ENCODE measurements at places on chromosomes 1 and 21.

DNA sequence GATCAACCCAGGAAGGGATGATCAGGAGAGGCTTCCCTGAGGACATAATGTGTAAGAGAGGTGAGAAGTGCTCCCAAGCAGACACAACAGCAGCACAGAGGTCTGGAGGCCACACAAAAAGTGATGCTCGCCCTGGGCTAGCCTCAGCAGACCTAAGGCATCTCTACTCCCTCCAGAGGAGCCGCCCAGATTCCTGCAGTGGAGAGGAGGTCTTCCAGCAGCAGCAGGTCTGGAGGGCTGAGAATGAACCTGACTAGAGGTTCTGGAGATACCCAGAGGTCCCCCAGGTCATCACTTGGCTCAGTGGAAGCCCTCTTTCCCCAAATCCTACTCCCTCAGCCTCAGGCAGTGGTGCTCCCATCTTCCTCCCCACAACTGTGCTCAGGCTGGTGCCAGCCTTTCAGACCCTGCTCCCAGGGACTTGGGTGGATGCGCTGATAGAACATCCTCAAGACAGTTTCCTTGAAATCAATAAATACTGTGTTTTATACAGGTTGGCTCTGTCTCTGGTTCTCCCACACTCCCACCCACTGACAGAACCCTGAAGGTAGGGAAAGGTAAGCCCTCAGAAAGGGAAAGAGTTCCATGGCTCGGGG is 5.0 kb downstream of the GJB3 start:
- DNase-seq, result no peak

DNA sequence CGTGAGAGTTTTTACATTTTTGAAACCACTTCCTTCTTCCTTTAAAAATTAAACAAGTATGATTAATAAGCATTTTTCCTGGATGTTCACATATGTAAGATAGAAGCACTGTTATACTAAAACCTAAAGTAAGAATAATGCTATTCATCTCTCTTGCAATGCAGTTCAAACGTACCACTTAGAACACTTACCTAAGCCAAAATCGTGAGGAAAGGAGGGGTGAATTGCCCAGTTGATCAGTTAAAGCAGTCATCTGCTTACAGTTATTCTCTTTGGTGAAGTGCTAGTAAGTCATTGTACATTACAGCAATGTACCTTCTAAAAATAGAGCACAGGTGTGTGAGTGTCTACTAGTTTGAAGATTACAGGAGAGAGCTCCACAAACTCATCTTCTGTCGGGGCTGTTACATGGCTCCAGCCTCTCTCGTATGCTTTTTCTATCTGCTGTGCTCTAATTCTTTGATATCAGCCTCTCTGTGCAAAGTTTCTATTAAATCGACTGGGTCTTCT is 3.4 kb downstream of the NCAM2 start:
- DNase-seq, result no peak

GRCh38 chr1:215458562-215458961 is 108.5 kb upstream of the KCTD3 start:
- no peak for DNase-seq

GRCh38 chr1:88867743-88868521 is 23.4 kb downstream of the GTF2B start:
- DNase-seq, result no peak

DNA sequence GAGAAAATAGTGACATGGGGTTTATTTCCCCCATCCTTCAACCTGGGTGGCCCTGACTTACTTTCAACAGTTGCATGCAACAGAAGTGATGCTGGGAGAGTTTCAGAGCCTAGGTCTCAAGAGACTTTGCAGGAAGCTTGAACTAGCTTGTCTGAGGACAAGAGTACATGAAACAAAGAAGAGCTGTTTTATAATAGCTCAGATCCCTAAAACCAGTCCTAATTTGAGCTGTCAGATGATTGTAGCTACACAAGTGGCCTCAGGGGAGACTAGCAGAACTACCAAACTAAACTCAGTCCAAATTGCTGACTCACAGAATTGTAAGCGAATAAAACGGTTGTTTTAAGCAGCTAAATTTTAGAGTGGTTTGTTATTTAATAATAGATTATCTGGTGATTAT is 17.1 kb downstream of the RC3H1 start:
- peak; percentile 84 for DNase-seq

GRCh38 chr1:5597171-5597850 is 394.9 kb downstream of the NPHP4 start:
- DNase-seq, result no peak

GRCh38 chr1:165645654-165646366 is 14.8 kb downstream of the MGST3 start:
- no peak for DNase-seq

GRCh38 chr1:212271823-212272485 is 13.3 kb upstream of the PPP2R5A start:
- peak; percentile 36 for DNase-seq

DNA sequence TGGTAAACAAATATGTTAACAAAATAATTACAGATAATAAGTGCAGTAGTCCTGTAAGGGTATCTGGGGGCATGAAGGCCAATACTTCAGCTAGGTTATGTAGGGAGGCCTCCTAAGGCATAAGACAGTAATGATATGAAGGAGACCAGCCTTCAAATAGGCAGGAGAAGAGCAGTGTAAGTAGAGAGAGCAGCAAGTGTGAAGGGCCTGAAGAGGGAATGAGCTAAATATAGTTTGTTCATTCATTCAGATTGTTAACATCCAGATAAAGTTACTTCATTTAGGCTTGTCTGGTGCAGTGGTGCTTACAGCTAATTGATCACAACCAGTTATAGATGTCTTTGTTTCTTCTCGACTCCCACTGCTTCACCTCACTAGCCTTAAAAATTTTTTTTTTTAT is 71.1 kb downstream of the EPB41 start:
- DNase-seq, result no peak
